ENCODE measurements at places on chromosomes 1 and 21. TPM values are rescaled to one million over a fixed set of nuclear protein-coding genes. Genes with fewer than 3 reads are reported as not detected.
A peak's percentile ranks its signal among the peaks of the same experiment; 100 is the strongest.

USP48 gene
- total RNA-seq, result 47.2 TPM

LHX8 gene
- total RNA-seq, result not detected

NEGR1 gene
- 13.1 TPM for total RNA-seq

GRCh38 chr1:162954824-162955223 is 93.8 kb upstream of the CCDC190 start:
- peak; percentile 59 for DNase-seq

DNA sequence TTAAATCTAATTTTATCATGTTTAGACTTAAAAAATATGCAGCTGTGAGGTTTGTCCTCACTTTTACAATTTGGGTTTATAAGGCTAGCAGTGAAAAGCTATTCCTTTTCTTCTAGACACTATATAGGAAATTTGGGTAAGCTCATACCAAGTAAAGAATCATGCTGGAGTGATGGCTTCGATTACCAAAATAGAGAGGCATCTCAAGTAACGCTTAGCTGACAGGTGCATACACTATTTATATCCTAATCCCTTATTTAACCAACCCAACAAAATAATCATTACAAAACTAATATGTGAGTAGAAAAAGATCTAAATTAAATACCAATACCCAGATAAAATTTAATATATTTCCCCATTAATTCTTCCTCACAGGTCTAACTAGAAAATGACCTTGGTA is 193.2 kb downstream of the LHX8 start:
- no peak for DNase-seq

DNA sequence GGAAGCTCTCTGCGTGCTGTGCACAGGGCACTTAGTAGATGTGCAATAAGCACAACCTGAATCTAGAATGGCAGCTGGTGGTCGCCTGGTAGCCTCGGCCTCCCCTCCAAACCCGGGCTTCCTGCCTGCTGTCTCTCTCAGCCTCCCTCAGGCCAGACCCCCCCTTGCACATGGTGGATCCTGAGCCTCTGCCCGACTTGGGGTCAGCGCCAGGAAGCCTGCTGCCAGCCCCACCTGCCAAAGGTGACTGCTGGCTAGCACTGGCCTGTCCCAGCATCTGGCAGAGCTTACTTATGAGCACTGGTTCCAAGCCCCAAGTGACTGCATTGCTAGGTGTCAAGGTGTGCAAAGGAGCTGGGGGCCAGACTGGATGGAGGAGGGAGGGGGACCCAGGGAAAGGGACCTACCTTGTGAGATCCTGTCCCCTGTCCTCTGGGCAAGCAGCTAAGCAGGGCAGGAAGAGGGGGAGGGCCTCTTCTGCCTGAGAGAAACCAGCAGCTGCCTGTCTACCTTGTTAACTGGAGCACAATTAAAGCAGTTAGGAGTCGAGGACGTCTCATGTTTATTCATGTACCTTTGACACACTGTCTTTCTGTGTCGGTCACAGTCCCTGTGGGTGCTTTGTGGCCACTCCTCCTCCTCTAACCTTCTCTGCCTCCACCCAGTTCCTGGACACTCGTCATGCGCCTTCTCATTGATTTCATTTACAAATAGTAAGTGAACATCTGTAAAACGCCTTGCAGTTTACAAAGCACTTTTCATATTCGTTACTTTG is 100.9 kb downstream of the DDX20 start:
- DNase-seq, result no peak

DNA sequence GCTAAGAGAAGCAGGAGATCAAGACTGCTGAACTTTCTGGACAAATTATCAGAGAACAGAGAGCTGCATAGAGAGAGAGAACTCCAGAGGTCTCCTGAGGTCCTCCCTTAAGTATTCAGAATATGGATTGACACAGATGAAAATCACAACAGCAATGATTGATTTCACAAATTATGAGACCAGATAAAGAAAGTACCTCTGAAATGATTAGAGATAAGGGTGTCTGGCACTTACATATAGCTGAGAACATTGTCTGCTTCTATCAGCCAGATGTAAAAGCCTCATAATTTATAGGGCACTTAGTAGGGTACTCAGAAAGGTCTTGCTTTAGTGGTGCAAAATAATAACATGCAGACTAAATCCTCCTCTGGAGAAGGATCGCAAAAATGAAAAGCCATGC is 1301.8 kb downstream of the BRINP3 start:
- no peak for DNase-seq

DNA sequence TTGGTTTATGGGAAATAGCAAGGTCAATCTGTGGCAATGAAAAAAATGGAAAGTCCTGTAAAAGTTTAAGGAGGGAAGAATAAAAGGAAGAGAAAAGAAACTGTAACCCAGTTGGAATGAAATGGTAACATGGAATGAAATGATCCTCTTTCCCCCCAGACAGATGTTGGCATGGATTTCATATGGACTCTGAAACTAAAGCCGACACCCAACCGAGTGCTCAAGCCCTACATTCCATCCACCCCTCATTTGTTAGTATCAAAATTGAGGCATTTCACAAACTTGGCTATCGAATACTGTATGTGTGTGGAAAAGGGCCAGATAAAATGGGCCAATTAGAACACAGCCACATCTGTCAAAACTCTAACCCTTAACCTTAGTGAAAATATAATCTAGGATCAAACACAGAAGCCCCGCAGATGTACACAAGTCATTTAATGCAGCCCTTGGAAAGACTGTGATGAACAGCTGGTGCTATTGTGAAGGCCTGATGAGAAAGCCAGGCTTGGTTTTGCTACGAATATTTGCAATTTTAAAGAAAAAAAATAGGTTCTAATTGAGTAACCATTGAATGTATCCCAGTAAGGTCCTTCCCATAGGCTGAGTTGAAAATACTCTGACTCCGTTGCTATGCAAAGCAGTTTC is 72.6 kb upstream of the RGL1 start:
- DNase-seq, result no peak

DNA sequence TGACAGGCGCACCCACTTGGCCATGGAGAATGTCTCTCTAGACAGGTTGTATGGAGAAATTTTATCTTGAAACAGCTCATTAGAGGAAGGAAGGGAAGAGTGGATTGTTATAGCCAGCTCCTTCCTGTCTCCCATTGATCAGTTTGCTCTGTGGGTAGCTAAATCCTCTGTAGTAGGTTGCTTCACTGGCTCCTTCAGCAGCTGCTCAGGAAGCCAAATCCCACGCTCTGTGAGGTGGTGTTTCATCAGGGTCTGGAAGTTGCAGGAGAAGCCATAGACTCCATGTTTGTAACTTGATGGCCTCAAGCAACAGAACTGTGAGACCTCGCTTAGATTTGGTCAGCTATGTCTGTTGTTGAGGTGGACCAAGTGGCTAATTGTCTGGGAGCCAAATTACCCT is 6.8 kb upstream of the NFYC start:
- DNase-seq, result no peak

- DNase-seq, result no peak
These were observed 354.0 kb upstream of the DUSP10 start for GRCh38 chr1:222095606-222096475.

DNA sequence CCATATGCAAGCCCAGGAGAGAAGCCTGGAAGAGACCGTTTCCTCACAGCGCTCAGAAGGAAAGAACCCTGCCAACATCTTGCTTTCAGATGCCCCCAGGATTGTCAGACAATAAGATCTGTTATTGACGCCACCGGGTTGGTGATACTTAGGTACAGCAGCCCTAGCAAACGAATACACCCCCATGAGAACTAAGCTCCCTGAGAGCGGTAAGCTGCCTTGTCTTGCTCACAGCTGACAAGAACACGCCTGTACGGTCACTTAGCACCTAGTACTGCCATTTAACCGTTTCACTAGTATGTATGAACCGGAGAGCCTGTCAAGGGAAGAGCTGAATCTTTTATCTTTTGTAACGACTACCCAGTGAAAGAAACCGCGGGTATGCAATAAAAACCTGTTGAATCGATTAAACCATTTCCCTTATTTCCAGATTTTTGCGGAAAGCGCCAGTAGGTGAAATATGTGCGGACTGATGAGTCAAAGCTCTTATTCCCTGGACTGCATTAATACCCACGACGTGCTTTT is 619 bp upstream of the ZBTB8B start:
- peak; percentile 4 for DNase-seq

- no peak for DNase-seq
These were observed 577.6 kb downstream of the MATN1 start for GRCh38 chr1:30145723-30146303.

DNA sequence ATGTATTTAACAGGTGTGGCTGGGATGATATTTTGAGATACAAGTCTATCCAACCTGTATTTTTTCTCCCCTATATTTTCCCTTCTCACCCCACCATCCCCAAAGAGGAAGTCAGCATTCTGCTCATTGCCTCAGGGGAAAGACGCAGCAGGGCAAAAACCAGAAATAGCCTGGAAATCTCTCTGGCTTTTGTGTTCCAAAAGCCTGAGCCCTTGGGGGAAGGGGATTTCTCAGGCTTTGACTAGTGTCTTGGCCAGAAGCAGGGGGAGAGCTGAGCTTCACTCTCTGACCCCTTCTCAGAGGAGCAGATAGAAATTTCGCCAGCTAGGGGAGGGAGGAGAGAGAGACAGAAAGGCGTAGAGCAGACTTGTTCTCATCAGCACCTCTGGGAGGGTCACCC is 244.7 kb downstream of the RRAGC start:
- no peak for DNase-seq

DNA sequence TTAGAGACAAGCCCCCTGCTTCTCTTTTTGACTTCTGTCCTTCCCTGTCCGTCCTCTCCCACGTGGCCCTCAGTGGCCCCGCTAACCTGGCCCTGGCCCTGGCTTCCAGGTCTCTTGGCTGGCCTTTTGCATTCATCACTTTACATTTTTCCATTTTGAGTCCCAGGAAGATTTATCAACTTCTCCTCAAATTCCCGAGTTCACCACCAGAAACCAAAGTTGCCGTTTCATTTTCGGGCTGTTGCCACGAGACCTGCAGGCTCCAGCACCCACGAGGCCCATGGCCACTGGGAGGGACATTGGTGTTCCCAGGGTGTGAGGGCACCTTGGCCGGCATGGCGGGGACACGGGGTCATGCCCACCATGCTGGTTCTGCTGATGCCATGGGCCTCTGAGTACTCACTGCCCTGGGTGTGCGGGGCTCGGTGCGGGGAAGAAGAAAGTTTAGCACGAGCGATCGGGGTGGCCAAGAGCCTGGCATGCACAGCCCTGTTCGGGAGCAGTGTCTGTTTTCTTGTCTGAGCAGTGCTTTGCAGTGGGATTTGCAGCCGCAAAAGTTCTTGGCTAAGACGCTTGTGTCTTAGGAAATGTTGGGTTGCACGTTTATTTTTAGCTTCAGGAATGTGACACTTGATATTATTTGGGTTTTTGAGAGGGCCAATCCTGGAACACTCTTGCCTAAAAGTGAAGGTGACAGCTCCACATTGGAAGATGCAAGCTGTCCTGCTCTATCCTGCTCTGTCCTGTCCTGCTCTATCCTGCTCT is 40.4 kb upstream of the ADARB1 start:
- peak; percentile 73 for DNase-seq

DNA sequence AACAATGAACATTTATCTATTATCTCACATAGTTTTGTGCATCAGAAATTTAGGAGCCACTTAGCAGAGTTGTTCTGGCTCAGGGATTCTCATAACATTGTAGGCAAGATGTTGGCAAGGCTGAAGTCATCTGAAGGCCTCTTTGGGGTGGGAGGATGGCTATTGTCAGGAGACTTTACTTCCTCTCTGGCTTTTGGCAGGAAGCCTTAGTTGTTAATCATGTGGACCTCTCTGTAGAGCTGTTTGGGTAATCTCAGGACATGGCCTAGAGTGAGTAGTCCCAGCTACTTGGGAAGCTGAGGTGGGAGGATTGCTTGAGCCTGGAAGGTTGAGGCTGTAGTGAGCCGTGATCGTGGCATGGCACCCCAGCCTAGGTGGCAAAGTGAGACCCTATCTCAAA is 40.2 kb downstream of the RASAL2 start:
- DNase-seq, result peak; percentile 82

DNA sequence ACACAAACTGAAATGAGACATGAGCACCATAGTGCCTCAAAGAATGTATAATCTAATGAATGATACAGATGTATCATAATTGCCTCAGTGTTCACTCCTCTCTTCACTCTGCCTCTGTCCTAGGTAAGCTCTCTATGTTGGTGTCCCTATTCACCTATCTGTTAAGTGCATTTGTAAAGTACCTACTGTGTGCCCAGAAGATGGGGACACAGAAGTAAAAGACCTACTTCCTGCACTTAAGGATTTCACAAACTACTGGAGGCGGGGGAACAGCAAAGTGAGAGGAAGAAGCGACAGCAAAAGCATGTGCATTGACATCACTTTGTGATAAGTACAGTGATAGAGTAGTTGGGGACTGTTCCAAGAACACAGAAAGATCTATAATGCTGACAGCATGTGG is 18.1 kb downstream of the RD3 start:
- no peak for DNase-seq

- DNase-seq, result no peak
These were observed 60.8 kb upstream of the IVNS1ABP start for GRCh38 chr1:185377831-185378230.

GRCh38 chr1:93715529-93716126 is 34.0 kb upstream of the BCAR3 start:
- peak; percentile 32 for DNase-seq

GRCh38 chr21:28856588-28857250 is 136.0 kb downstream of the LTN1 start:
- DNase-seq, result no peak

DNA sequence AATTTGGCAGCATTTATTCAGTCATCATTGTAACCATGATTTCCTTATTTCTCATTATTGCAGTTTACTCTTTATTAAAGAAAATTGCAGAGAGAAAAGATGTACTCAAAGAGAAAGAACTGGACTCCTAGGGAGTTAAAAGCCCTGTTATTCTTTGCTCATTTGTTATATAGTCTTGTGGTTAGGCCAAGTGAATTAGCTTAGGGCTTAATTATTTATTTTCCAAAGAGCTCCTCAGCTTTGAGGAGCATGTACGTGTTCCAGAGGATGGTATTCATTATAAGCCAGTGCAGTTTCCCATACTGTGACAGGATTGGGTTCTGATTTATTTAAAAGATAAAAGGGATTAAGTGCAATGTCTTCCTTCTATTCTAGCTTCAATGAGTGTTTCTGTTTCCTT is 86.4 kb downstream of the GPR161 start:
- DNase-seq, result no peak

DNA sequence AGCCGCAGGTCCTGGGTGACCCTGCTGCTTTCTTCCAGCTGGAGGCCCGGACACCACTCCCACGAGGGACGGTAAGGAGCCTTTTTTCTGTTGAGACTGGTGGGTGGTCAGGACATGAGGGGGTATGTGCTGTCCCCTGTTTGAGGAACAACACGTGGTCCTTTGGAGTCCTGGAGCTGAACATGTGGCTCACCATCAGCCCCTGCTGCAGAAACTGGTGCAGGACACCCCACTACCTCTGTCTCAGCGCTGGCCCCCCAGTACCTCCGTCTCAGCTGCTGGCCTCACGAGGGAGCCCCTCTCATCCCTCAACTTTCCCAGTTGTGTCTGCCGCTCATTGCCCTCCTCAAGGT is 34.7 kb downstream of the SLC19A1 start:
- no peak for DNase-seq

- no peak for DNase-seq
These were observed 190.6 kb upstream of the NFIA start for GRCh38 chr1:60891765-60892164.
